ENCODE measurements at places on chromosomes 11 and 22. TPM values are rescaled to one million over a fixed set of nuclear protein-coding genes. Genes with fewer than 3 reads are reported as not detected.

DNA sequence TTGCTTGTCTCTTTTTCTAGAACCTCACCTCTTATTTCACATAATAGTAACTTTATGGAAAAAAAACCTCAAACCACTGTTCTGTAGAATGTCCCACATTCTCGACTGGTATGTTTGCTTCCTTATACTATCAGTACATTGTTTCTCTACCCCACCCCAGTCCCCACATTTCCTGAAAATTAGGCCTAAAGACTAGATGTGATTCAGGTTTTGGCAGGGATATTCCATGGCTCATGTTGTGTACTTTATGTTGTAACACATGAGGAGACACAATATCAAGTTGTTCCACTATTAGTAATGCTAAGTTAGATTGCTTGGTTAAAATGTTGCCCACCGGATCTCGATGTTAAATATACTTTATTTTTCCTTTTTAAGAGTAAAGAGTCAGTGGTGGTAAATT, 34.7 kb downstream of the DDIAS start:
- DNase-seq: no peak

Gene OR5B2
- polyA plus RNA-seq: not detected

DNA sequence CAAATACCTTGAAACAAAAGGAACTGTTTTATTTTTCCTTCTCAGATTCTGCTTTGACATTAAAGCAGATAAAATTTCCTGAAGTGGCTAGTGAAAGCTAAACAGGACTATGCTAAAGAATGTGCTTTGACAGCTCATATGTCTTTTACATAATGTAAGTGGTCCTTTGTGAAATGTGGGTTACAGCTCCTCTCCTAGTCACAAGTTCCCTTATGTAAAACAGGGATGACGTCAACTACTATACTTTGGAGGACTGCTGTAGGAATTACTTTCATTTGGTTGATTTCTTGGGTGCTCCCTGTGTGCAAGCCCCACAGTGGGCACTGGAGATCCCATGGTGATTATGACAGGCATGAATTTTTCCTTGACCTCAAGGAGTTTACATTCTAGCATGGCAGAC, 216.6 kb upstream of the NARS2 start:
- DNase-seq: no peak

Gene LGALS12
- polyA plus RNA-seq: 0.09 TPM

Gene OR10A2
- not detected for polyA plus RNA-seq

Gene C11orf97
- polyA plus RNA-seq: not detected

DNA sequence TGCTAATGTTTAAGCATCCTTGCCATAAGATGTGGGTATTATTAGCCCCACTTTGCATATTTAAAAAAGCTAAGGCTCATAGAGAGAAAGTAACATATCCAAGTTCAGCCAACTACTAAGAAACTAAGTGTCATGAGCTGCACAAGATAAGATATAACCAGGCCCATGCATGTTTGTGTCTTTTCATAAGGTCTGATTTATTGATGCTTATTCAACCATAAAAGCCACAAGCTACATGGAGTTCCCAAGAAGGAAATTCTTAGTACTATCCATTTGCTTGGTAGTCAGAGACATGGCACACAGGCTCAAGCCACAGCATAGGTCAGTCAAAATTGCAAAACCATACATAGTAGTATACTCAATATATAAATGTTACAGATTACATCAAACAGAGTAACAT, 488.5 kb downstream of the SOX6 start:
- DNase-seq: no peak

DNA sequence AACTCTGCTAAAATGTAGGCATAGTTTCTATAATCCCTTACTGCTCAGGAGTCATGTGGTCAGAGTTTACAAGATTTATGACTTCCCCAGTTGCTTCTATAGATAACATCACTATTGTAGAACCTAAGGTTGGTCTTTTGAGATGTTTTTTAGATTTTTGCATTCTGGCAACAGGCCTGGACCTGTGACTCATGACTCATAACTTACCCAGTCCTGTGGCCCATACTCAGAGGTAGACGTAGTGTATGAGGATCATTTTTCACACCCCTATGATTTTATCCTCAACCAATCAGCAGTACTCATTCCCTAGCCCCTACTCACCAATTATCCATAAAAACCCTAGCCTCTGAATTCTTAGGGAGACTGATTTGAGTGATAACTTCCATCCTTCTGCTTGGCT, 384.4 kb upstream of the DDI1 start:
- no peak for DNase-seq

GRCh38 chr22:36740716-36741115, 35.2 kb downstream of the IFT27 start:
- no peak for DNase-seq

DNA sequence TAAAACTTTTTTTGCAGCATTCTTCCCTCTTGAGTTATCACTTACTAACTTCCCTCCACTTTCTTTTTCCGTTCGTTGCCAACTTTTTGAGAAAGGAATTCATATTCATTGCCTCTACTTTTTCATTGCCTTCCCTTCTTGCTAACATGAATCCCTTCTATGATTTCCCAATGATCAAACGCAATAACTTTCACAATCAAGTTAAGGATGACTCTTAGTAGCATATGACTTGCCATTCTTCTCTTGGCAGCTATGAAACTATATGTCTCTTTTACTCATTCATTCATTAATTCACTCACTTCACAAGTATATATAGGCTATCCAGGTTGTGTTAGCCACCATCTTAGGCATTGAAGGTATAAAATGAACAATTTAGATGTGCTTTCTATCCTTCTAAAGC, 16.6 kb upstream of the ARHGAP20 start:
- DNase-seq: no peak

DNA sequence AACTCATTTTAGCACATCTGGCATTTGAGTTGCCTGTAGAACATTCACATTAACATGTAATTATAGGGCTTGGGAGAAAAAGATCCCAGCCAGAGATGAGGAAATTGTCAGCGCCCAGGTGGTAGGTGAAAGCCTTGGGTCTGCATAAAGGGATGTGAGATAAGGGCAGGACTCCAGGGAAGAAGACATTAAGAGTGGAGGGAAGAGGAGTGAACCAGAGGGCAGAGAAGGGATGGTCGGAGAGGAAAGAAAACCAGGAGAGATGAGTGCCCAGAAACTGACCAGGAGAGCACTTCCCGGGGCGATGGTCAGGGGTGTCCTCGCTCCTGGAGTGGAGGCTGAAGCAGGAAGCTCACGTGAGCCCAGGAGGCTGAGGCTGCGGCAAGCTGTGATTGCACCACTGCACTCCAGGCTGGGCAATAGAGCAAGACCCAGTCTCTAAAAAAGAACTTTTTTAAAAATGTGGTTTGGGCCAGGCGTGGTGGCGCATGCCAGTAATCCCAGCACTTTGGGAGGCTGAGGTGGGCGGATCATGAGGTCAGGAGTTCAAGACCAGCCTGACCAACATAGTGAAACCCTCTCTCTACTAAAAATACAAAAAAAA, 20.3 kb upstream of the DGKZ start:
- DNase-seq: no peak

DNA sequence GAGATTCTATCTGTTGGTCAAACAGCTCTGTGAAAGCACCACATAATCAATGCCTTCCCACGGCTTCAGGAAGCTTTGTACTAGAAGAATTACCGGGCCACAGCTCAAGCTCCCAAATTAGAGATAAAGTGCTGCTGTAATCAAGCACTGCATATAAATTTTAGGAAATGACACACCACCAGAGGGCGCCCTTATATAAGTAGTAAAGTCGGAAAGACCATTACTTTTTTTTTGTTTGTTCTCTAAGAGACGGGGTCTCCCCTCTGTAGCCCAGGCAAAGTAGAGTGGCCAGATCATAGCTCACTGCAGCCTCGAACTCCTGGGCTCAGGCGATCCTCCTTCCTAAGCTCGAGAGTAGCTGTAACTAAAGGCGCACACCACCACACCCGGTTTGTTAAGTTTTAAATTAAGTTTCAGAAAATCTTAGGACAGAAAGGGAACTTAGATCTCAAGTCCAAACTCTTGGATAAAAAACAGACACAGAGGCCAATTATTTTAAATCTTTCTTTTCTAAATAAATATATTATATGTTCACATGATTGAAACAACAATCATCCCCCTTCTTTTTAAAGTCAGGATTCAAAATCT, 32.6 kb downstream of the PRCP start:
- peak; percentile 79 for DNase-seq

DNA sequence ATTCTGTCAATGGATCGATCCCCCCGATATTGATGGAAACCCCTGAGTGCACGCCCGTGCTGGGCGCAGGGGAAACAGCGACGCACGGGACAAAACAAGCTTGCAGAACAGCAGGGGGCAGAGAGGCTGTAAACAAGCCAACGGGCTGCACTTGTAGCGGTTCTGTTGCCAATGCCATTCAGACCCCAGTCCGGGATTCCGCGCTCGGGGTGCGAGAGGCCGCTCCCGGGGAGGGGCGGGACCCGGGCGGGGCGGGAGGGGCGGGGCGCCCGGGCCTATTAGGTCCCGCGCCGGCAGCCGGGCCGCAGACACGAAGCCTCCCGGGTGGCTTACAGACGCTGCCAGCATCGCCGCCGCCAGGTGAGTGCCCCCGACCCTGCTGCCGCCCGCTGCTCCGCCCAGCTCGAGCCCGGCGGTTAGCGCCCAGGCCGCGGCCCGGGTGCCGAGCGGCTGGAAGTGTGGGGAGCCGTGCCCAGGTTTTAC, at the start of gene BIK:
TSS of gene BIK (plus strand) at position 307 of the 483 bp plus-strand sequence. CDS start 13,273 bp downstream, outside the sequence.
- DNase-seq: no peak

Gene SLC5A4
- 0.78 TPM for polyA plus RNA-seq

Gene OR52I2
- not detected for polyA plus RNA-seq

DNA sequence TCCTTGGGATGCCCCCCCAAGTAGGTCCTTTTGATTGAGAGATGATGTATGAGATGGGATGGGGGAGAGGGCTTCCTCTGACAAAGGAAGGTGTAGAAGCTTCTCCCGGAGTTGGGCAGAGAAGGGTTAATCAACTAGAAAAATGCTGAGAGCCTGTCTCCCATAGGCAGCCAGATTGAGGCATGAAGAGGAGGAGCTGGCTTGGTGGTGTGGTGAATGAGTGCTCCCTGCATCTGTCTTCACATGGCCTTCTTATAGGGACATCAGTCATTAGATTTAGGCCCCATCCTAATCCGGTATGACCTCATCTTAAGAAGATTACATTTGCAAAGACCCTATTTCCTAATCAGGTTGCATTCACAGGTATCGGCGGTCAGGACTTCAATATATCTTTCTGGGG, 61.1 kb downstream of the NFAM1 start:
- no peak for DNase-seq

DNA sequence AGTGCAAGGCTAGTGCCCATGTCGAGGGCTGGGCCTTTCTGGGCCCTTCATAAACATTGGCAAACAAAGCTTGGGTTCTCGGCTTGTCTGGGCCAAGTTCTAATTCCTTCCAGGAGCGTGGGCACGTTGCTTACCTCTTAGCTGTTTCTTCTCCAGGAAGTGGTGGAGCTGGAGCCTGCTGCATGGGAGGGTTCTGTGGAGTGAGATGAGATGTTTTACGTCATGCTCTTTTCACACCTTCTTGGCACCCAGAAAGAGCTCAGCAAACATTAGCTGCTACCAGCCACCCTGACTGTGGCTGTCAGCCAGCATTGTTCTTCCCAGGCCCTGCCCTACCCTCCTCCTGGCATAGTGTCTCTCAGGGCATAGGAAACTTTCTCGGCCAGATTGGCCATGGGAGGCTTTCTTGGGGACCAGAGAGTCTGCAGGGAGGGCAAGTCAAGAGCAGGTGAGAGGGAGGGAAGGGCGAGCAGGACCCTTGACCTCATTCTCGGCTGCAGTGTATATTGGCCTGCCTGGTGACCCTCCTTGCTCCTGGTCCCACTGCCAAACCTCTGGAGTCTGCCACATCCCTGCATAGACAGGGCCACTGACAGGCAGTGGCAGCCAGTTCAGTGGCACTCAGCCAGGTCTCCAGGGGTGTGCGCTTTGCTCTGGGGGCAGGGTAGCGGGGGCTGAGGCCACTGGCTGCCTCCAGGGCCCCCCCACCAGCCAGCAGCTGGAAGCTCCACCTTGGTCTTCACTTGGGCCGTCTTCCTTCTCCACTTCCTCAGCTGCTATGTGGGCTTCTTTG, 98.8 kb downstream of the BCR start:
- no peak for DNase-seq

DNA sequence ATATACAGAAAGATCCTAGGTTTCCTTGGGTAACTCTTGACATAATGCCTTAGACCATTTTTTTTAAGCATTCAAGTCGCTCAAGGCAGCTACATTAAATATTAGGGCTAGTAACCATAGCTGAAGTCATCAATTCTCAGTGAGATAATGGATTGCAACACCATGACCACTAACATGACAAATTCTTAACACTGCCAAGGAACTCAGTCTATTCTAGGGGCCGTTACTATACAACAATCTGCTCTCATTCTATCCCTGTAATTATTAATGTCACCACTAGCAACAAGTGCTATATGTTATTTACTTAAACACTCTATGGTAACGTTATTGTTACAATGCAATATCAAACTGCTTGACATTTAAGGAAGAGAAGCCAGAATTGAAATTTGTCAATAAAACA, 3.2 kb upstream of the STK33 start:
- DNase-seq: no peak

Gene GRM5
- polyA plus RNA-seq: 0.16 TPM

Gene PHLDB1
- polyA plus RNA-seq: 133 TPM

Gene SLC17A6
- polyA plus RNA-seq: not detected

Gene CCDC73
- polyA plus RNA-seq: 0.26 TPM

Gene ALG8
- 66.0 TPM for polyA plus RNA-seq

- no peak for DNase-seq
These were observed 218.8 kb upstream of the B3GAT1 start for GRCh38 chr11:134630861-134631260.

Gene ATL3
- polyA plus RNA-seq: 22.0 TPM

DNA sequence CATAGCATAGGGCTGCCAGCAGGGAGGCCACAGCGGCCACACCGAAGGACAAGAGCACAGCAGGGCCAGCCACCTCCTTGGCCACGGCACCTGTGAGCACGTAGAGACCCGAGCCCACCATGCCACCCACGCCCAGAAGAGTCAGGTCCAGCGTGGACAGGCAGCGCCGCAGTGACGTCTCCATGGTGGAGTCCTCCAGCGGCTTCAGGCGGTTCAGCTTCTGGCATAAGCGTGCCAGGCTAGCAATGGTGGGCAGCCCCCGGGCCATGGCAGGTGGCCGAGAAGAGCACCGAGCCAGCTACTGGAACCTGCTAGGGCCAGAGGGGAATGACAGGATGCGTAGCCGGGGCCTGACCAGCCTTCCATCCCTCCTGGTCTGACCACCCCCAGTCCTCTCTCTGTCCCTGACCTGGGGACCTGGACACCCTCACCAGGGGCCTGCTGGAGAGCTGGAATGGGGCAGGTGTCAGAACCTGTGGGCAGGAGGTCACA, 770 bp downstream of the SLC7A4 start:
- DNase-seq: no peak

Gene PDGFB
- polyA plus RNA-seq: 15.1 TPM

- DNase-seq: no peak
These were observed 98.9 kb downstream of the MYO18B start for GRCh38 chr22:25840891-25841290.

Gene OMP
- not detected for polyA plus RNA-seq

DNA sequence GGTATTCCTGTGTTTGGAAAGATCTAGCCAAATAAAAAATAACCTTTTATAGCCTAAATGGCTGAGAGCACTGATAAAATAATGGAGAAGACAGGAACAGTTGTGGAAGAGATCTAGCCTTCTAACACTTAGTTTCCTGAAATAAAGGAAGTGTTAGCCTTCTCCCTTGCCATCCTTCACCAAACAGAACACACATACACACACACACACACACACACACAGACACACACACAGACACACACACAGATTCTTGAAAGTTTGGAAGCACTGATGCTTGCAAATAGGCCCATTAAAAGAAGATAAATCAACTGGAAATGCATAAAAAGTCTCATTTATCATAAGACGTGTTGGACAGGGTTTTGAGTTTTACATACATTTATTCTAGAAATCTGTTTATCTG, 37.5 kb downstream of the KIRREL3 start:
- DNase-seq: no peak

Gene CCDC81
- 1.3 TPM for polyA plus RNA-seq

Gene AASDHPPT
- 50.7 TPM for polyA plus RNA-seq

Gene IL17REL
- 0.07 TPM for polyA plus RNA-seq

Gene NAALAD2
- 36.3 TPM for polyA plus RNA-seq
